ENCODE measurements at places on chromosomes 16 and 17.

DNA sequence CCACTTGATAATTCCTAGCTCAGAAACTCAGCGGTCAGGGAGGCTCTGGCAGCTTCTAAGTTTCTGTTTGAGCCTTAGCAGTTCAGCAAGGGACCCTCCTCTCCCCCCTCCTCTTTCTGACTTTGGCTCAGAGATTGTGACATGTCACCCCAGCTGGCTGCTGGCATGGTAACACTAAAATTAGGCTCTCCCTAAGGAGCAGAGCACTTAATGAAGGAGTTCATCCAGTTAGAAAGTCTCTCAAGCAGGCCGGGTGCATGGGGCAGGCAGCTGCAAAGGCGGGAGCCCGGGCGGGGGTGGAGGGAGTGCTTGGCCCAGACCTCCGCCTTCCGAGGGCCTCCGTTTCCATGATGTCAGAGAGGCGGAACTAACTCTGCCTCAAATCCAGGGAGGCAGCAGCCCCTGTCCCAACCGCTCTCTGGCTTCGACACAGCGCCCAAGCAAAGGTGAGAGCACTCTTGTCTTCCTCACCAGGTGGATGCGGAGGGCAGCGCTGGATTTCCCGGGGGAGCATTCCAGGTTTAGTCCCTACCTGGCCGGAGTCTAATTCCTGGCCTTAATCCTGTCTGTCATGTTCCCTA lies 128.0 kb upstream of the PLCG2 start:
- DNase-seq = no peak

DNA sequence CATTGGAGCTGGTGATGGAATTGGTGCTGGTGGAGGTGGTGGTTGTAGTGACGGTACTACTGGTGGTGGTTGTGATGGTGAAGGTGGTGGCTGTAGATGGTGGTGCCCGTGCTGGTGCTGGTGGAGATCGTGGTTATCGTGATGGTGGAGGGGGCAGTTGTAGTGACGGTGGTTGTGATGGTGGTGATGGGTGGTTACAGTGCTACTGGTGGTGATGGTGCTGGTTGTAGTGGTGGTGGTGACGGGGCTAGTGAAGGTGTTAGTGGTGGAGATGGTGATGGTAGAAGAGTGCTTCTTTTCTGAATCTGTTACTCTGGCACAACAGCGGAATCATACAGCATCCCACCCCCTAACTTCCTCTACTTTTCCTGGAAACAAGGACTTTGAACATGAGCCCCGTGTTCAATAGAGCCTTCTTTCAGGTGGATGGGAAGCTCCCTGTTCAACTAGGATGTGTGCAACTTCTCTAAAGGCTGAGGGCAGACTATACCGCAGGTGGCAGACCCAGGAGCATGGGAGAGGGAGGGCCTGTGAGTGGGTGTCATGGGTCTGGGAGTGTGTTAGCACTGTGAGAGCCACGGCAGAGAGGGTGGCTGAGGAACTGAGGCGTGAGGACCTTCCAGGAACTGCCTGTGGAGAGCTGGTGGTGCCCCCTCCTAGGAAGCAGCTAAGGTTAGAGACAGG lies 8.2 kb downstream of the TBX21 start:
- no peak for DNase-seq

DNA sequence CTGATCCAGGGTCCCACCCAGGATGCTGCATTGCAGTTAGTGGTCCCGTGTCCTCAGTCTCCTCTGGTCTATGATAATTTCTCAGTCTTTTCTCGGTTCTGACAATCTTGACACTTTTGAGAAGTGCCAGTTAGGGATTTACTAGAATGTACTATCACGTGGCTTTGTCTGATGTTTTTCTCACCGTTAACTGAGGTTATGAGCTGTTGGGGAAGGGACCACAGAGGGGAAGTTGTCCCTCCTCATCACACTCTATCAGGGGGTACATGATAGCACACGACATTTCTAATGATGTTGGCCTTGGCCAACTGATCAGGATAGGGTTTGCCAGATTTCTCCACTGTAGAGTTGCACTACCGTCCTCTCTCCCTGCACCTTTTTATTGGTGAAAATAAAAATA lies 250.9 kb upstream of the SDK2 start:
- DNase-seq = no peak

- DNase-seq = no peak
Measured at GRCh38 chr16:69890114-69890891, 60.8 kb upstream of the CLEC18A start.

- no peak for DNase-seq
Measured at GRCh38 chr17:5225668-5226457, 8.8 kb downstream of the SCIMP start.

DNA sequence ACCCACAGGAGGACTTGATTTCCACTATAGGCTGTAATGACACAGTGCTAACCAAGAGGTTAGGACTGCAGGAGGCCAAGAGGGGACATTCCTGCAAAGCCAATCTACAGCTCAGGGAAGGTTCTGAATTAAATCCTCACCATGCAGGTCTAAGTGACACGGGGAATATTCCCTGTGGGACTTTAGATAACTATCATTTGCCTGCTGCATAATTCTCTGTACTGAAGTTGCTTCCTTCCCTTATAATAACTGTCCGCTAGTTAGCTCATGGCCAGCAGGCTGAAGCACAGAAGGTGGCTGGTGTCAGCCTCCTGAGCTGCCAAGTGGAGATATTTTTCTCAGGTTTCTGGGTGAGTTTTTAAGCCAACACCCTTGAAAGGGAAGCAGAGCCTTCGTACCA lies 74.6 kb upstream of the SOX9 start:
- DNase-seq = no peak

DNA sequence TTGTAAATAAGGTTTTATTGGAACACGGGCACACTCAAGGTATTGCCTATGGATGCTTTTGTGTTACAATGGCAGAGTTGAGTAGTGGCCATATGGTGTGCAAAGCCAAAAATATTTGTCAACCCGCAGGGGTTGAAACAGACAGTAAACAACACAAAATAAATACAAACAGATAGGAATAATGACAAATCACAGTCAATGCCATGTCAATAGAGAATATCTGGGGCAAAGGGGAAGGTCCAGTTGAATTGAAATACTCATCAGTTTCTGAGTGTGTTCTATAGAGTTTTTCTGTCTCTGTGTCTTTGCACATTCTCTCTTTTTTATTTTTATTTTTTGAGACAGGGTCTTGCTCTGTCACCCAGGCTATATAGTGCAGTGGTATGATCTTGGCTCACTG lies 37.5 kb downstream of the PITPNC1 start:
- no peak for DNase-seq

DNA sequence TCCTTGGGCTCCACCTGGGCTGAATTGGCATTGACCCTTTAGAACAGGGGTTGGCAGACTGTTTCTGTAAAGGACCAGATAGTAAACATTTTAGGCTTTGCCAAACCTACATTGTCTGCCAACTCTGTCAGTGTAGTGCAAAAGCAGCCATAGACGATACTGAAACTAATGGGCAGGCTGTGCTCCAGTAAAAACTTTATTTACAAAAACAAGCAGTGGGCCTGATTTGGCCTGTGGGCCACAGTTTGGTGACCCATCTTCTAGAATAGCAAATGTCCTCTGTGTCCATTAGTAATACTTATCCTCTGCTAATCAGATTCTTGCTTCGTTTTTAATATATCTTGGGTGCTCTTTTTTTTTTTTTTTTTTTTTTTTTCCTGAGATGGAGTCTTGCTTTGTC lies 6.2 kb downstream of the UTP4 start:
- no peak for DNase-seq

DNA sequence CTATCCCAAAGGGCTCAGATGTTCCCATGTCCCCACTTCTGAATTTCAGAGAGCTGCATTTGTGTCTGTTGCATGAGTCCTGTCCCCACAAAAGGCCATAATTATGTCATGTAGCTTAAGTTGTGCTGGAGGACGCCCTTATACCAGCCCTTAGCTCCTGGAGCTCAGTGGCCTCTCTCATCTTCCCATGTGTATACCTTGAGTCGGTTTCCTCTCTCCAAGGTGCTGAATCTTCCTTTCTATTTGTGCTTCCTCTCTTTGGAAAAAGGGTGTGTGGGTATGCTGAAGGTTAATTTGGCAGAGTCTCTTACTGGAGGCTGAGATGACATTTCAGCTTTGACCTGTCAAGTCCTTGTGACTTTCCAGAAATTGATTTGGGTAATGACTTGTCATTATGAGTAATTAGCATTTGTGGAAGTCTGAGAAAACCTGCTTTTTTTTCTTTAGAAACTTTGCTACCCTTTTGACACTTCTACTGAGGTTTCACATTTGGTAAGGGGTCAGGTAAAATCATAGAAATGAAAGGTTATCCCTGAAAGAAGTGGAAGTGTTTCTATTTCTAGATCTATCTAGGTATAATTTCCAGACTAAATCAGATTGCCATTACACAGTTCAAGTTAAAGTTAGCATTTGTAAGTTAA lies 185.4 kb downstream of the ABCC12 start:
- DNase-seq = no peak

DNA sequence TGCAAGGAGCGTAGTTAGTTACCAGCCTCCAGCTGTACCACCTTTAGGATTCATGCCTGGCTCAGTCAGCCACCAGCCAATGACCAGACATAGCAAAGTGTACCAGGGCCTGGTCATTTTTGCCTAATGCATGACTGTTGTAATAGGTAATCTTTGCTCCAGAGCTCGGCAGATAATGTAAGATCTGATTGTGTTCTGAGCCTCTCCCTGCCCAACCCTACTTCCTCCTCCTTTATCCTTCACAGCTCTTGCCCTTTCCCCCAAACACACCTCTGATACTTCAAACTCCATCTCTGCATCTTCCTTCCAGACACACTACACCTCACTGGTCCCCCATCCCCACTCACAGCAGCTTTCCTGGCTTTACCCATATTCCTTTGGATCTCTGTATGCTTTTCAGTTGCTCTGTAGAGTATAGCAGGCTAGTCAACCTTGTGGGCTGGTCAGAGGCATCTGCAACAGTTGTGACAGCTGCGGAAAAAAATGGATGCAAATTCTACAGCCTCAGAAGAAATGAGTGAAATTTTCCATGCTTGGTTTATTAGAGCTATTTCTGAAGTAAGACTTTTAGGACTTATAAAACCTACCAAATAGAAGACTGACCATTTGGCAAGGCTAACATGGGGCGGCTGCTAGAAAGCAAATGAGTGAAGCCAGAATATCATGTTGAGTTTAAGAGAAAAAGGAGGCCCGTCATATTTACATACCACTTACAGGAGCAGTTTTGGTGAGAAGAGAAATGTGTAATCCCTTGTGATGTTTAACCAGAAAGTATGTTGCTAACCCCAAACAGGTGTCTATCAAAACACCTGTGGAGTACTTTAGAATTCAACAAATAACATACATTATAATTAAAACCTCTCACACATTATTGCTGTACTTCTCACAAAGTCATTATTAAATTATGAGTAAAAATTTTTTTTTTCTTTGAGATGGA lies 19.9 kb upstream of the C16orf87 start:
- no peak for DNase-seq

- no peak for DNase-seq
Measured at GRCh38 chr16:85541619-85541979, 71.5 kb upstream of the GSE1 start.

GRCh38 chr17:68011199-68011665 lies 15.0 kb upstream of the C17orf58 start:
- peak; percentile 34 for DNase-seq

DNA sequence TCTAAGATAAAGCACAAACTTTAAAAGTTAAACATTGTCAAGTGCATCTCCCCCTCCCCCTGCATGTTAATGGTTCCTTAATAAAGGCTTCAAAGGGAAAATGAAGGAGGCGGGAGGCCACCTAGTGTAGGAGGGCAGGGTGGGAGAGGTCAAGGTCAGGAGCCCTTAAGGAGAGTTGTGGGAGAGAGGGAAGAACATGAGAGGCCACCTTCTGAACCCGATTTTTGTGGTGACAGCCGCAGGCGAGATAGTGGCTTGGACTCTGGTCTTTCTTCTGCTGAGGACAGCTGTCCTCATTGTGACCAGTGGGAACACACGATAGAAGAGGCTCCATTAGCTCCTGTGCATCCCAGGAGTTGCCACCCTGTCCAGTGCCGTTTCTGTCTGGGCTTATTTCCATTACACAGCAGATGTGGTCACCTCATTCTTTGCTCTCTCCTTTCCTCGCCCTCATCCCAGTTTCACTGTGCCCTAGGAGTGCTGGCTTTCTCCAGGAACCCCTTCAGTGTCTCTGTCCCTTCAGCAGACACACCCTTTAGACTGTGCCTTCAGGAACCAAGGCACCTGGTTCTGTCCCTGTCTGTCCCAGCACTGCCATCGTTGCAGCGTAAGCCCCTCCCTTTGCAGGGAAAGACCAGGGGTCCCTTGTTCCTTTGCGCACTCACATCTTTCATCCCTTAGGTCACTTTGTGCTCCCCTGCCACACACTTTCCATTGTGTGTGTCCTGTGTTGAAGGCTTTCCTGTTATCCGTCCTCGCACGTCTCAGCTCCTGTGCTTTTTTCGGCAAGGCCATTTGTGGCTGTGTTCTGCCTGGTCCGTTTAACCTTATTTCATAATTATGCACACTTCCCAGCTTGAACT lies 7.5 kb downstream of the SEC14L1 start:
- DNase-seq = no peak

DNA sequence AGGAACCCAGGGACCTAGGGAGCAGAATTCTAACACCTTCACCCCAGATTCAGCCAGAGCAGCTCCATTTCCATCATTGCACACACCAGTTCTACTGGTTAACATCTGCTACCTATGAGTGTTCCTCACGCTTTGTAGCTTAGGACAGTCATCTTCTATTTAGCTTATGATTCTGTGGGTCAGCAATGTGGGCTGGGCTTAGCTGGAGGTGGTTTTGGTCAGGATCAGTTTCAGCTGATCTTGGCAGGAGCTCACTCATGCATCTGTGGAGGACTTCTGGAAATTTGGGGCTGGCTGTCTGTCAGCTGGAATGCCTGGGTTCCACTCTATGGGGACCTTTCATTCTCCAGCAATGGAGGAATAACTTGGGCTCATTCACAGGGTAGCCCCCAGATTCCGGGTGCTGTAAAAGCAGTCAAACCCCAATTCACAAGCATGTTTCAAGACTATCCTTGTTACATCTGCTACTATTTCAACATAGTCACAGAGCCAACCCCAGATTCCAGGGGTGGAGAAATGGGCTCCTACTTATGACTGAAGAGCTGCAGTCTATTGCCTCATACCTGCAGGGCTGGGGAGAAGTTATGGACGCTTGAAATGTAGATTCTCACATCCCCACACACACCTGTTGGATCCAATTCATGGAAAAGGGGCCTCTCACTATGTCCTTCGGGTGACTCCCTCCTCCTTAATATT lies 3.4 kb upstream of the HP start:
- no peak for DNase-seq

DNA sequence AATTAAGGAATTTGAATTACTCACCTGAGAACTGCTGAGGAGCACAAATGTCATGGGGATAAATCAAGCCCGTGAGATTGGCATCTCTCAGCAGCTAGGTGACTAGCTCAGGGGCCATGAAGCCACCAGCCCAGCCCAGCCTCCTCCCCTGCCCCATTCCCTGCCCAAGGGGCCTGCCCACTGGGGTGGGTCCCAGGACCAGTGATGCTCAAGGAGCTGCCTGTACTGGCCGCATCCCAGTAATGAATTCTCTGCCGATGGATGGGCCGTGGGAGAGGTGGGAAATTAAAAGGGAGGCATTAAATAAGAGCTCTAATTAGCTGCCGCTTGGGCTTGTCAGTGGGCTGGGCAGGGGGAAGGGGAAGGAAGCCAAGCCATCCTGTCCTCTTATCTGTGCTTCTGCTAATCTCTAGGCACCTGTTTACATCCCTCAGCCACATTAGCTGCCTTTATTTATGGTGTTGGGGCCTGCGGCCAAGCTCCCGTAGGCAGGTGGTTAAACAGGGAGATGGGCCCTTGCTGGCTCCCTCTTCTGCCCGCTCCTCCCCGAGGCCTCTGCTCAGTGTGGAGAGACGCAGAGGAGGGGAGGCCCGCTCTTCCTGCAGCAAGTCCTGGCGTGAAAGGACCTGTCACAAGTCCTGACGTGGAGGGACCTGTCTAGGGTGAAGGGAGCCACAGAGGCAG lies 48.8 kb downstream of the PIPOX start:
- no peak for DNase-seq

- DNase-seq = no peak
Measured at GRCh38 chr16:9683677-9684076, 498.6 kb downstream of the GRIN2A start.

All from stimulated activated CD8-positive, alpha-beta memory T cell treated with anti-CD3 and anti-CD28 coated beads, Interleukin-4, amount 100 ng/mL, for 1 hour (primary cell).